A549 treated with CpdA at 1 μM for 4 hours (cell line): ENCODE measurements at places on chromosomes 2 and 18. TPM values are rescaled to one million over a fixed set of nuclear protein-coding genes. Genes with fewer than 3 reads are reported as not detected.

CNDP1 gene
- not detected in 5 replicates for total RNA-seq

PROC gene
- total RNA-seq = 1.8 to 4.4 TPM (median 3.7 TPM) in 5 replicates

PIKFYVE gene
- total RNA-seq = 5.0 to 9.1 TPM (median 7.2 TPM) in 5 replicates

EN1 gene
- total RNA-seq = 0.60 to 1.1 TPM (median 0.94 TPM) in 5 replicates

RAPH1 gene
- 4.4 to 6.7 TPM (median 5.4 TPM) in 5 replicates for total RNA-seq

GFPT1 gene
- 23.5 to 32.4 TPM (median 26.5 TPM) in 5 replicates for total RNA-seq

TNFRSF11A gene
- total RNA-seq = 6.5 to 9.0 TPM (median 7.7 TPM) in 5 replicates

SYT4 gene
- not detected in 5 replicates for total RNA-seq

SAP130 gene
- total RNA-seq = 11.2 to 14.2 TPM (median 12.9 TPM) in 5 replicates
